Stimulated activated CD8-positive, alpha-beta memory T cell treated with anti-CD3 and anti-CD28 coated beads, Interleukin-15, amount 100 ng/mL, for 24 hours (primary cell): ENCODE measurements at places on chromosomes 2 and 18.

GRCh38 chr2:224136396-224136795 is 97.3 kb upstream of the SERPINE2 start:
- no peak for DNase-seq

DNA sequence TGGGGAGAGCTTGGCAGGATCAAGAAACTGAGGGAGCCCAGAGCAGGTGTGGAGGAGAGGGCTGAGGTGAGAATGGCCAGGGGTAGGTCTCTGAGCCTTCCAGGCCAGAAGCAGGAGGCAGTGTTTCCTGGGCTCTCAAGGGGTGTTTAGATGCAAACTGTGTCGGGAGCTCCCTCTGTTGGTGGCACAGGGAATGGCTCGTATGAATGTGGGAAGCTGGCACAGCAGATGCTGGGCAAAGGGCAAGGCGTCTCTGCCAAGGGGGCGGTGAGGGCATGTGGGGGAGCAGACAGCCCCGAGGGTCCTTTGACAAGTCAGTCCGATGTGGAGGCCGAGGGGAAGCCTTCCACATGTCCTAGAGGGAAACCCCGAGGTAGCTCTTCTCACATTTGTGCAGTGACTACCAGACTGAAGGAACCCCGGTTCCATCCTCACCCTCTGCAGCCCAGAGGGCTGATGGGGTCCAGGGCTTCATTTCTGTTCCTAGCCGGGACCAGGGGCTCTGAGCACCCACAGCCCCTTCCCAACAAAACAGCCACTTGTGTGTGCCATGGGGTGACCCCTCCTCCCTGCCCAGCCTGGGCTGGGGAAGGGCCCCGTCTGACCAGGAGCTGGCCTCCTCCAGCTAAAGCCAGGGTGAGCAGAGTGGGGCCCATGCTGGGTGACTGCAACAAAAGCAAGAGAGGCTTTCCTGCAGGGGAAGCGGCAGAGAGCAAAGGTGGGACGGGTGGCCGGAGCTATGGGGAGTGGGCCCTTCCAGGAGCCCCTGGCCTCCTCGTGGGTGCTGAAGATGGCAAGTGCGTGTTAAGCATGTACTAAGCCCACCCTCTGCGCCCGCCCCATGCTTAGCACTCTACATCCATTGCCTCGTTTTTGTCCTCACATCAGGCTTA is 103.4 kb downstream of the SEPTIN10 start:
- peak; percentile 29 for DNase-seq

DNA sequence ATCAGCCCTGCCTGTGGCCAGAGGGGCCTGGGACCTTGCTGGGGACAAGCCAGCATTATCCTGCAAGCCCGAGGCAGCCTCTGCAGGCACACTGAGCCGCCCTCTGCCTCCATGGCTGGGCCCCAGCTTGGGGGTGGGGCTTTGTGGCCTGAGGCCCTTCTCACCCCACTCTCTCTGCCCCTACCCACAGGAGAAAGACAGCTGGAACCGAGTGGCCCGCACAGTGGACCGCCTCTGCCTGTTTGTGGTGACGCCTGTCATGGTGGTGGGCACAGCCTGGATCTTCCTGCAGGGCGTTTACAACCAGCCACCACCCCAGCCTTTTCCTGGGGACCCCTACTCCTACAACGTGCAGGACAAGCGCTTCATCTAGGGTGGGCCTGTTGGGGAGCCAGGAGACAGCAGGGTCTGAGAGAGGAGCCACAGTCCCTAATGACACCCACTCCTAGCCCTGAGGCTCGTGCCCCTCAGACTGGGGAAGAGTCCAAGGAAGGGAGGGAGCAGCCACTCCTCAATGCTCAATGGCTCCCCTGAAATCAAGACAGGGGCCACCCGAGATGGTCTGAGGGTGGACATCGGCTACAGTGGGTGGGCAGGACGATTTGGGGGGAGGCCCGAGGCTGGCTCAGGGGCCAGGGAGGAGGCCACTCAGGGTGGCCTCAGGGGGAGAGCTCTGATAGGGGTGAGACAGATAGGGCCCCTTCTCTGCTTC is 4.4 kb upstream of the CHRNG start:
- DNase-seq: no peak

DNA sequence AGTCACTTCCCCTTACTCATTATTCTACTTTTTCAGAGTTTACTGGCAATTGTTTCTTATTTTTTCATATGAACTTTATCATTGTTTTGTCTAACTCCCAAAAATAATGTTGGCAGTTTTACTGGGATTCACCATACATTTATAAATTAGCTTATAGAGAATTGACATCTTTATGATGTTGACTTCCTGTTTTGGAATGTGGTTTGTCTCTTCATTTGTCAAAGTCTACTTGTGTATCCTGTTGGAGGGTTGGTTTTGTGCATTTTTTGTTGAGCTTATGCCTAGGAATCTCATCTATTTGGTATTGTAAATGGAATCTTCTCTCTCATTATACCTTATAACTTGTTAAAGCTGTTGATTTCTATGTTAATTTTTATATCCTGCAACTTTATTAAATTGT is 16.4 kb downstream of the EPC2 start:
- no peak for DNase-seq

GRCh38 chr18:34651586-34652369 is 58.3 kb upstream of the DTNA start:
- DNase-seq: no peak

DNA sequence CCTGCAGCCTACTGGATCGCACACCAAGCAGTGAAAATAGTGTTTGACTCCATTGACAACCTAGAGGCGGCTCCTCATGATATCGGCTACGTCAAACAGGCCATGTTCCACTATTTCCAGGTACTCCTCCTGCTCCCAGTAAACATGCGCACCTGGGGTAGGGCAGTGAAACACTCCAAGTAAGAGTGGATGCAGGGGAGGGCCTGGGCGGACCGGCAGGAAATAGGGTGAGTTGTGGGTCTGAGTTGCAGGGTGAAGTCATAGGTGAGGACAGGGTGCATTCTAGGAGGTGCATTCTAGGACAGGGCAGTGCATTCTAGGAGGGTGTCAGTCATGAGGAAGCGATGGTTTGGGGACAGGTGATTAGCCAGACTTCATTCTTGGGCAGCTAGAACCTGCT is 5.0 kb downstream of the NAGK start:
- no peak for DNase-seq

- DNase-seq: no peak
Observed at GRCh38 chr18:50461251-50461650, 86.4 kb downstream of the SKA1 start.

- DNase-seq: no peak
Observed at GRCh38 chr18:12749121-12749520, 46.3 kb downstream of the PSMG2 start.

GRCh38 chr2:97998431-97999005 is 2.8 kb upstream of the TMEM131 start:
- no peak for DNase-seq

- no peak for DNase-seq
Observed at GRCh38 chr2:36626756-36627155, 28.8 kb upstream of the FEZ2 start.

DNA sequence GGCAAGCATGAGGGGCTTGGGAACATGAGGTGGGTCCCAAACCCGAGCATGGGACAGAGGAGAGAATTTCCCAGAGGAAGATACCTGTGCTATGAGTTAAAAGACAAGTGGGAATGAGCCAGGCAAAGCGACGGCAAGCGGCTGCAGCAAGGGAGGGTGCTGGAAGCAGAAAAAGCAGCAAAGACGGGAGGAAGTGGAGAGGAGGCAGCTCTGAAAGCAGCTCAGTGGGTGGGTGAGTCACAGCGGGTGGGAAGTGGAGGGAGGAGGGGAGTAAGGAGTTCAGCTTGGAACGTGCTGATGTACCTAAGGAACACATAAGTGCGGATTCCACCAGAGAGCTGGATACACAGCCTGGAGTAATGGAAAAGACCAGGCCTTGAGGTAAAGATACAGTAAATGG is 41.4 kb downstream of the THUMPD2 start:
- no peak for DNase-seq

GRCh38 chr18:59265246-59265973 is 7.8 kb downstream of the RAX start:
- no peak for DNase-seq

GRCh38 chr2:160928854-160929301 is 231.3 kb upstream of the TANK start:
- DNase-seq: no peak

DNA sequence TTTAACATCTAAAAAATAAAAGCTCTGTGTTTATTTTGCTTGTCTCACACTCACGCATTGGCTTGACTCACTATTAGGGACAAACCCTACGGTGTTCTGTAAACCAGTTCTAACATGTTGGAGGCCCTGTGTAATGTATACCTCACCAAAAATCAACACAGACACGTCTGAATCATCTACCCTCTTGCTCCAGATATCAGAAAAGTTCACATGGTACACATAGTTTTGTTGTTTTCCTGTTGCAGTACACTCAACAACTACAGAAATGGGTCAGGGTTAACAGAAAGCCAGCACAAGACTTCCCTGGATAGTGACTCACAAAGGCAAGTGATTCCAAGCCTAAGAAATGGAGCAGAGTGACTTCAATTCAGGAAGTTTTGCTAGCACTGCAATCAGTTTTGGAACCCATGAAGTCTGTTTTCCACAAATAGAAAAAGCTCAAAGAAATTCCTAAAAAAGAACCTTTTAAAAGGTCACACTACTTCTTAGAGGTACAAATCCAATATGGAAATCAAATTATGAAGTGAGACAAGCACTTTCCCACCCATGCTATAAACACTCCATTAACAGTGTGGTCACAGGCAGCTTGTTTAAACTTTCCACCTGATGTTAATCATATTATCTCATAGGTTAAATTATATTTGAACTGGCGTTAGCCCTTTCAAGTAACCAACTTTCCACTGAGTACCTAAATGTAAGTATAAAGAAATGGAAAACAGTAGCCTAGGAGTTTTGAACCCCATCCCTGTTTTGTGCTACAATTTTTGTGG is 87.4 kb downstream of the GAREM1 start:
- no peak for DNase-seq

DNA sequence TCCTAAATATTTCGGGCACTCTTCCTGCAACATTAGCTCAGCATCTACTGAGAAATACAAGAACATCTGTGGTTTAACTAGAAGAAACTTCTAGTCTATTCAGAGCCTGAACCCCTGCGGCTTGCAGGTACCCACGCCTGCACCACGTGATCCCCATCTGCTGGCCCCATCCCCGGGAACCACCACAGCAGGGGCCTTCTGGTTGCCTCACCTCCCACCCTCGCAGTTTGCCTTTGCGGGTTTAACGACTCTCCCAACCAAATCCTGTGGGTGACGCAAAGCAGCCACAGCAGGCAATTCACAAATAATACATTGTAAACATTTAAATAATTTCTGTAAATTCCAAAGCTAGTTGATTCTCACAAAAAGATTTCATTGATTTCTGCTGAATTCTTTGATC is 90.2 kb upstream of the TMEM18 start:
- no peak for DNase-seq

DNA sequence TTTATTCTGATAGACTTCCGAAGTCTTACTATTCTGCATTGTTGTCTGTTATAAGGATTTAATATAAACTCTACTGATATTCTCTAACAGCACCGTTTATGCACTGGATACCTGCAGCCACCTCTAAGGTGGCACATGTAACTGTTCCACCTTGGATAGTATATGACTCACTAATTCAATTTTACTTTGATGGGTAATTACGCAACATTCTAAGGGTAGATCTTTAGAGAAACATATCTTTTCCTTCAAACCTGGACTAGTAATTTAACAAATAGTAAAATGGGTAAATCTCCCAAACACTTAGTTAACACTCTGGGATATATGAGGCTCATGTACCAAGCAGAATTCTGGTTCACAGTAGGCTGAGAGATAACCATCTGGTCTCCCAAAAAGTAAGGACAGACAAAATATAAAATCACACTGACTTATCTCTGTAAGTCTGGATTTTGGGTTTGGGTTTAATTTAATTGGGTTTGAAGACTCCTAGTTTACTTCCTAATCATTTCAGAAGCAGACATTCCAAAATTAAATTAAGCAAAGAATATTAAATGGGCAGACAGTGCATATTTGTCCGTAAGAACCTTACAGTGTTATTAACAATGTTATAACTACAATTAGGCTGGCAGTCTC is 414.8 kb downstream of the TGIF1 start:
- no peak for DNase-seq

DNA sequence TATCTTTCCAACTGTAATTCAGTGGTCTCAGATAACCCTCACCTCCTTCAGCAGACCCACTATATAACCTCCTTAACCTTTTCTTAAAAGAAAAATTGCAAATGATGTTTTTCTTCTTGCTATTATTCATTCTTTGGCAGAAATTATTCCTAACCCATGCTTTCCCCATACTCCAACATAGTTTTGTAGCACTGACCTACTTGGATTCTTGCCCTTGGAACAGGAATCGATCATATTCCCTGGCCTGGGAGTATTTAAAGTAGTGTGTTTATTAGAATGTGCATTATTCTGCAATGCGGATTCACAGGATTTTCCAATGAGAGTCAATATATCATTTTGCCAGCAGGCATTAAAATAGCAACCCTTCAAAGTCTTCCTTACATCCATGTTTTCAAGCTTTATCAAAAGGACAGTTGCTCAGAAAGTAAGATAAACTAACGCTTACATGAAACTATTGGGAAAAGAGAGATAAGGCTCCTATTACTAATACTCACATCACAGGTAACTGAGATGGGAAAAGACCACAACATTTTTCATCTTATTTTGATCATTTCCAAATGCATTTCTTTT is 37.4 kb downstream of the CHN1 start:
- no peak for DNase-seq

GRCh38 chr18:73666772-73667171 is 480.9 kb downstream of the FBXO15 start:
- DNase-seq: no peak

DNA sequence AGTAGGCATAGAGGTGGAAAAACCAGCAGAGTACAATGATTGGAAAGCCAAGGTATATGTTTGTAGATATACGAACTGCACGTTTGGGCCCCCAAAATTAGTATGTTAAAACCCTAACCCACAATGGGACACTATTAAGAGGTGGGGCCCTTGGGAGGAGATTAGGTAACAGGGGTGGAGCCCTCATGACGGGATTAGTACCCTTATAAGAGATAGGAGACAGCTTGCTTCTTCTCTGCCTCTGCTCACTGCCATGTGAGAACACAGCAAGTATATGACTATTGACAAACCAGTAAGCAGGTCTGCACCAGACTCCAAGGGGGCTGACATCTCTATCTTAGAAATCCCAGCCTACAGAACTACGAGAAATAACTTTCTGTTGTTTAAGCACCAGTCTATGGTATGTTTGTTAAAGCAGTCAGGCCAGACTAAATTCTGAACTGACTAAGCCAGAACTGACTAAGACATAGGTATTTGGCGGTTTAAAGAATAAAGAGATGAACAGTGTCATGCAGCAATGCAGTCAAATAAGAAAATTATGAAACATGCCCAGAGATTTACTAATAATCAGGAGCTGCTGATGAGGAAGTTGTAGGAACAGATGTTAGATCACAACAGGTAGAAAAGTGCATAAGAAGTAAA is 182.9 kb downstream of the DYM start:
- DNase-seq: no peak

DNA sequence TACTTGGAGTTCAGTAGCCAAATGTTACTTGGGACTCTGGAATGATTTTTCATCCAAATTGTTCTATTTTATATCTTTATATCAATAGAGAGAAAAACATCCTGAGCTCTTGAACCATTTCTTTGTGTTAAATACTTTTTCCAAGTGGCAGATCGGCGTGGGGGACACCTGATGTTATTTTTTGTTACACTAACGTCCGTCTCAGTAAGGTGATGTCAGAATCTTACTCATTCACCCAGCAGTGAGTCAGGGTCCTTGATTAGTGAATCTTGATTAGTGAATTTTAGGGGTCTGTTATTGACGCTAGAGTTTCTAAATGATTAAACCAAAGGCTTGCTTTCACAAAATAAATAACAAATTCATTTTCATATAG is 1.7 kb downstream of the MIB1 start:
- no peak for DNase-seq
